Stimulated activated CD8-positive, alpha-beta memory T cell treated with anti-CD3 and anti-CD28 coated beads, Interleukin-4, amount 100 ng/mL, for 1 hour (primary cell): ENCODE measurements at places on chromosomes 5 and 9.

DNA sequence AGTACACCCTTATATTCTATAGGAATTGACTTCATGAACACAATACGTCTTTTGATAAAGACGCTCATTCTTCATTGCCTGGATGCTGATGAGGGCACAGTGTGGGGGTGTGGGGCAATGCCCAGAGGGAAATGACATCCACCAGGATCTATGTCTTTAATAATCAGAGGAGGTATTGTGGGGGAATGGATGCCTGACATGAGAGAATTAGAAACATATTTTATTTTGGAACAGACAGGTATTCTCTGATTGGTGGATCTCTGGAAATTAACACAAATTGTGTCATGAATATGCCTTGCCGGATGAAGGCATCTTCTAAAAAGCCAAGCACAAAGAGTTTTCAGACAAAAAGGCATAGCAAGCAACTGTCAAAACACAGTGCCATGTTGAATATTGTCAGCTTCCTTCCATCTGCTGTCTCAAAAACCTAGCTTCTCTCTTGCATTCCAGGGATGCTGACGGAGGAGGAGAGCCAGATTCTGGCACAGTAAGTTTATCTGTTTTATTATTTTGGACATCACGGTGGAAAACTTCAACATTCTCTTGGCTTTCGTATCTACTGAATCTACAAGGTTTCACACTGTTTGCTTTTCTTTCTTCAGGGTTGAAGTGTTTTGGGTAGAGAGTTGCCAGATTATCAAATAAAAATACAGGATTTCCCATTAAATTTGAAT lies 3.9 kb upstream of the C5orf58 start:
- no peak for DNase-seq

- DNase-seq = no peak
These were observed 14.0 kb downstream of the NDUFS6 start for GRCh38 chr5:1815071-1815786.

GRCh38 chr9:129446828-129447550 lies 173.9 kb downstream of the C9orf50 start:
- DNase-seq = no peak

DNA sequence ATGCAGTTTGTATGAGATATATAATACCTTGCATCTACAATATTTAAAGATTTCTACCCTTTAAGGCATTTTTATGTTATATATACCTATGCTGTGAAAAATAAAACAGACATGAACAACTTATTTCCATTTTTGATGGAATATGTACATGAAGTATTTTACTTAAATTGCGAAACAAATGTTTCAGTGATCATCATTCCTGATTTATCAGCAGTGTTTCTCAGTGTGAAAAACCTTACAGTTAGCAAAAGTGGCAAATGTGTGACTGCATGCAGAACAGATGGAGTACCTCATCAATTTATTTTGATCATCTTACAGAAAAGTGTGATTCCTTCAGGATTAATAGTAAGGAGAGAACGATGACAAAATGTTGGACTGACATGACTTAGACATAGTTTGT lies 43.1 kb downstream of the PRR16 start:
- no peak for DNase-seq

DNA sequence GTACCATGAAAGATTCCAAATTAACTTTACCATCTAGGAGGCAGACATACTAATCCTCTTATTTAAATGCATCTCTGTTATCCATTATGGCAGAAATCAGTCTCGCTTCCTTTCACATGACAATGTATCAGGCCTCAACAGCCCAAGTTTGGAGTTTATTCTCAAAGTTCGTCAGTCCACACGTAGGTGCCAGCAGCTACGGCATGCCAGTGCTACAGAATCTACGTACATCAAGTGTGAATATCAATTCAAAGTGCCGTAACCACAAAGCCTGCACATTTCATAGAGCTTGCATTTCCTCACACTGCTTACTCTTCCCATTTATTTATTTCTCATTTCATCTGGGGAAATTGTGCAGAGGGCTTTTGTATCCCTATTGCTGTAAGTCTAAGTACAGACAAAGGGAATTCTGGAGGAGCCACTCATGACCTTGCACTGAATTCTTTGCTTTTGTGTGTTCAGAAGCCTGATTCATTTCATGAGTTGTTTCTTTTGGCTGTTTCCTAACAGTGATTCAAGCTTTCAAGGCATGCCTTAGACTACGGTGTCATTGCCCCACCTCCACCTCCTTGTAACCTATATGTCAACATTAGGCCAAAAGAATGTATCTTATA lies 10.0 kb downstream of the ENC1 start:
- no peak for DNase-seq
